ENCODE measurements at places on chromosomes 11 and 22.
A peak's percentile ranks its signal among the peaks of the same experiment; 100 is the strongest.

GRCh38 chr11:102666331-102666957, 39.1 kb downstream of the MMP27 start:
- peak; percentile 61 for DNase-seq

DNA sequence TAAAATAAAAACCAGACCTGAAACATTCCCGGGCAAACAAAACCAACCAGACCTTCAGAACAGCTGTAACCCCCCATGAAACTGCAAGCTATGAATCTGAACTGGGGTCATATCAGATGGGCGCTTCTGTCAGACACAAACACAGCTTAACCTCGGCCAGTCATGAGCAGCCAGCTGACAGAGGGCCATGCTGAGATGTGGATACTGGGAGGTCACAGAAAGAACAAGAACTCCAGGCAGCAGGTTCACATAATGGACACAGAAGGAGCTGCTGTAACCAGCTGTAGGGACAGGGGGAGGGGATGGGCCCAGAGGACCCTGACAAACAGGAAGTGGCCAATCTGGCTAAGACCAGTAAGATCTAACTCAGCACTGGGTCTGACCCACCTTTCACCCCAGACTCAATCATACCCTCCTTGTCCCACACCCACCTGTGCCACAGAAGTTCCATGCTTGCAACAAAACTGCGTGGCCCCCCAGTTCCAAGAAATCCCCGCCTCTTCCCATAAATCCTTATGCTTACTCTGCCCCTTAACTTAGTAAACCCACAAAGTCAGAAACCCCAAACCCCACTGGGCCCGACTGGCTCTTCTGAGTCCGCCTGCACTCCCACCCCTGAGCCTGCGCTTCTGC, 4.0 kb downstream of the APOL4 start:
- DNase-seq, result peak; percentile 83

DNA sequence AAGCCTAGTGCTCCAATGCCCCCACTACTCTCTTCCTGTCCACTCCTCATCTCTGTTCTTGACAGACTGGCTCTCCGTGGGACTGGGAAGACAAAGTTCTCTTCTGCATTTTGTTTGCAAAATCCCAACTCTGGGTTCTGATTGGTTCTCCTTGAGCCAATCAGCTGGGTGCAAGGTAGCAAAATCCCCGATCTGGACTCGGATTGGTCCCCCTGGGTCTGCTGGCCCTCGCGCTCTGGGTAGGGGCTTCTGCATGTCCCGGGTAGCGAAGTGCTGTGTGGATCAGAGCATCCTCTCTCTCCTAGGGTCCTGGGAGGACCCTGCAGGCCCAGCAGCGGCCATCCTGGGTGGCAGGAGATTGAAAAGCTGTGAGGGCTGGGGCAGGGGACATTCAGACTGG, 22.3 kb upstream of the A4GALT start:
- no peak for DNase-seq

DNA sequence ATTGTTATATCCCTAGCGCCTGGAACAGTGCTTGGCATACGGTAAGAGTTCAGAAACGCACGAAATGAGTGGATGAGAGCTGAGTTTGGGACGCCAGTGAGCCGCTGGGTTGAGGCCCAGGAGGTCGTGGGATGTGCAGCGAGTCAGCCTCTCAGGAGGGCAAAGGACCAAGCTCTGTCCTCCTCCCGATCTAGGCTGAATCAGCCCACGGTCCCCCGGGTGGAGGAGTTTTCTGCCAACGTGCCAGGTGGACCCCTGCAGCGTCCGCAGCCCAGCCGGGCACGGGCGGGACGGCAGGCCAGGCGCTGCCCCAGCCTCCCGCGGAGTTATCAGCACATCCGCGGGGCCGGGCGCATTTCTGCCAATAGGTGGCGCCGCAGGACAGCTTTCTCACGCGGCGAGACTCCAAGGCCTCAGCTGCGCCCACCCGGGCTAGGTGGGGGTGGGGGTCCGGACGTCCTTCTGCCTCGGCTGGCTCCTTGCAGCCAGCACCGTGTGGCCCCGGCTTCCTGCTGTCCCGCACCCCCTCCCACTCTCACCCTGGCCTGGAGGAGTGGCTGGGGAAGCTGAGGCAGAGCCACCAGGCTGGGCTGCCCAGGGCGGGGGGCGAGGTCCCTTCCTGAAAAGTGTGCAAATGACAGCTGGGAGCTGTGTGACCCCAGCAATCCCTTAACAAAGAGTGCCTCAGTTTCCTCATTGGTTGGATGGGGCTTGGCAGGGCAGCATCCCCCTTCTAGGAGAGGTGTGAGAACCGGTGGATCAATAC, 2.2 kb upstream of the RPS19BP1 start:
- peak; percentile 96 for DNase-seq

DNA sequence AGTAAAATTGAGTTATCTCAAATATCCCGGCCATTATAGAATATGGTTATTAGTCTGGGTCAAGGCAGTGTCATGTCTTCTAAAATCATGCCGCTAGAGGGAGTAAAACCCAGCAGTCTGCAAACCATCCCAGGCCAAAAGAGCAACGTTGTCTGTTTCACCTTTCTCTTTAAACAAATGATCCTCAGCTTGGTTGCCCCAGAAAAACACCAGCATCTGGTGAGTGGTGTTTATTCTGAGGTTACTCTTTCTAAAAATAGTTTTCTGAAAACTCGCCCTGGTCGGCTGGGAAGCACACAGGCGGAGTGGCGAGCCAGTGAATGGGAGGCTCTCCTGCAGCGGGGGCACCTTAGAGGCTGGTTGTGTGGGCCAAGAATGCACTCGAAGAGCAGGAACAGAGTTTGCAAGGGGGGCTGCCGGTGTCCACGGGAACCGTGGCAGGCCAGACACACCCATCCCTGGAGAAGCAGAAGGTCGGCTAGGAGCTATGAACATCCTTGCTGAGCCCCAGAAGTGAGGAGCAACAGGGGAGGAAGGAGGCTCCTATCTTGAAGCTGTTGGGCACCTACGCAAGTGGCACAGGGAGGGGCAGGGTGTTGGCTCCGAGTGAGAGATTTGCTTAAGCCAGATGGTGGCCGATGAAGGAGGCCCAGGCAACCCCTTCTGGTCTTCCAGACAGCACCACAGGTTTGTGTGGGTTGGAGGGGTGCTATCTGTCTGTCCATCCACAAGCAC, 297.1 kb downstream of the ETS1 start:
- DNase-seq, result peak; percentile 88

GRCh38 chr11:108666373-108666772, 1.5 kb downstream of the DDX10 start:
- no peak for DNase-seq

GRCh38 chr22:42716221-42716620, 4.4 kb downstream of the A4GALT start:
- DNase-seq, result no peak

DNA sequence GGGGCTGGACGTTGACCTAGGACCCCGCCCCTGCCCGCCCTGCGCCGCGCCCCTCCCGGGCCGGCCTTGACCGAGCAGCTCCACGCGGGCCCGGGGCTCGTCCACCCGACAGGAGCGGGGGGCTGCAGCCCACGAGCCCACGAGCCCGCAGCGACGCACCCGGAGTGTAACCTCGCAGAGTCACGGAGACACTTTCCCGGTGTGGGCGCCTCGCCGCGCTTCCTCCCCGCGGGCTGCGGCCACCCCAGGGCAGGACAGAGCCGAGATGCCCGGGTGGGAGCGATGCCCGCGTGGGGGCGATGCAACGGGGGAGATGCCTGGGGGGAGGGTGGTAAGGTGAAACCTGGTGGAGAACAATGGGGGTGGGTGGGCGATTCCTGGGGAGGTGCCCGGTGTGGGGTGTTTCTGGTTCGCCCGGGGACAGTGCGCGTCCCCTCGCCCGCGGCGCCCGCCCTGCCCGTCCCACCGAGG, 4.9 kb upstream of the ZBED4 start:
- DNase-seq, result peak; percentile 22

- DNase-seq, result no peak
Observed at GRCh38 chr11:128929468-128929867, 13.2 kb downstream of the TP53AIP1 start.

- peak; percentile 82 for DNase-seq
Observed at GRCh38 chr11:65112546-65113360, 1.1 kb downstream of the TM7SF2 start.

DNA sequence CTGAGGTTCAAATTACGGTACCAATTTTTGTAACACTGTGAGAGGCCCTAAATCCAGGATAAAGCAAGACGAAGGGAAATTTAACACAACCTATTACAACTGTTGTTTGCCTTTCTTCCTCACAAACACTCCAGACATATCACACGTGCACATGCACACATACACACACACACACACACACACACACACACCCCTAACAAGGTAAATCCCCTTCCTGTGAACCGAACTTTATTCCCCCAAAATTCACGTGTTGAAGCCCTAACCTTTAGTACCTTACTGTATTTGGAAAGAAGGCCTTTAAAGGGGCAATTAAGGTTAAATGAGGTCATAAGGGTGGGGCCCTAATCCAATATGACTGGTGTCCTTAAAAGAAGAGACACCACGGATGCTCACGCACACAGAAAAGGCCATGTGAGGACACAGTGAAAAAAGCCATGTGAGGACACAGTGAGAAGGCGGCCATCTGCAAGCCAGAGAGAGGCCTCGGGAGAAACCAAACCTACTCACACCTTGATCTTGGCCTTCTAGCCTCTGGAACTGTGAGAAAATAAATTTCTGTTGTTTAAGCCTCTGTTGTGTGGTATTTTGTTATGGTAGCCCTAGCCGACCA, 1.8 kb downstream of the SERGEF start:
- peak; percentile 1 for DNase-seq
